ENCODE measurements at places on chromosomes 4 and X.

- no peak for DNase-seq
These were observed 131.9 kb downstream of the FHIP1A start for GRCh38 chr4:151540728-151541388.

GRCh38 chr4:55385201-55385649 is 10.5 kb upstream of the TMEM165 start:
- DNase-seq = no peak

GRCh38 chr4:125359363-125359762 is 44.6 kb downstream of the FAT4 start:
- DNase-seq = no peak

- DNase-seq = no peak
These were observed 73.8 kb downstream of the CHIC2 start for GRCh38 chr4:53990641-53991040.
